ENCODE measurements at places on chromosomes 1 and 21.

DNA sequence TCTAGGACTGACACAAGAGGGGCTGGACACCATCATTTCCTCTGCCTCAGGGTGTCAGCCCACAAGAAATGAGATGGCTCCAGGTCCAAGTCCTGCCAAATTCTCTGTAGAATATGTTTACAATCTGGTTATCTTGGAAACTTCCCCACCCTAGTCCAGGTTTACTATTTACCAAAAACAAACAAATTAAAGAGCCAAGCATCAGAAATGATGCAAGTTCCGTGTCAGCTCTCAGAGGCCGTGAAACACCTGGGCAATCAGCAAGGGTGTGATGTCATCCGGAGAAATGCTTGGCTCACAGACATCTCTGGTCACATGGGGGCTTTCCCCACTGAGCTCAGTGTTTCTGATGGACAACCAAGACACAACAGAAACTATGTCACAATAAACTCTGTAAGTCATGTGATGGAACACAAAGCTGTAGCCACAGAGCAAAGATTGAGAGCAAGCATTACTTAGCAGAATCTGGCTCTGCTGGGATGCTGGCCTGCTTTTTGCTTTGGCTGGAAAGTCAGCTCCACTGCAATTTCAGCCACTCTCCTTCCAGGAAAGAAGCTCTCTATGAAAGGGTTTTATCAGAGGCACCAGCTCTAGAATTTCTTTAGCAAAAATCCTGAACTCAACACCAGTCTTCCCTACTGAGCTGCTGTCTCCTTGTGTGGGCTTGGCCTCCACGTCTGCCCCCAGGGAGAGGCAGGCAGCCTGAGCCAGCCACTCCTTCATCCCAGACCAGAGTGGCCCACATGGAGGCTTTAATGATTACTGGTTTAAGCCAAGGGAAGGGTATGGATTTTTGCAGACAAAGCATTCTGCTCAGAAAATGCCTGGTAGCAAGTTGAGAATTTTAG, 55.9 kb downstream of the NENF start:
- peak; percentile 74 for DNase-seq

DNA sequence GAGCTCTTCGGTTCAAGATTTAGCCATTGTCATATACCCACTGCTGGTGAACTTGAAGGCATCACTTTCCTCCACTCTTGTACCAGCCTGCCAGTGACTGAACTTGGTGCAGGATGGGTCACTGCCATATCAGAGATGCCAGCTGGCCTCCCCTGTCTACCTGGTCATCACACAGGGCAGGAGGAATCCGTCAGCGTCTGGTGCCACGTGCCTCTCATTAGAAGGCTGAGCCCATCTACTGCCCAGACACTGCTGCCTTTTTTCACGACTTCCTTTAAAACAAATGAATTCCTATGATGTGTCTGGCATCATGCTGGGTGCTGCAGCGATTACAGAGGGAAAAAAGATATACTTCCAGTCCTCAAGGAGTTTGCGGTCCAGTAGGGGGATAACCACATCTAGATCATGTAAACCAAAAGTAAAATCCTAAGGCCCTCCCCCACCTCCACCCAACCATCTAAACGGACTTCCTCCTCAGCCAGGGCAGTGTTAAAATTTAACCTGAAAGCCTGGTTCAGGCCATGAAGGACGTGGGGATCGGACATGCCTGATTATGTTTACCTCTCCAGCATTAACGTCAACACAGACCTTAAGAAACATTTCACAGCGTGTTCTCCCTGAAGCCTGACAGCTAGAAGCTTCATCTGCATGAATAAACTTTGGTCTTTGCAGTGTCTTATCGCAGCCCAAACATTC, 29.2 kb upstream of the PDE9A start:
- DNase-seq = no peak

DNA sequence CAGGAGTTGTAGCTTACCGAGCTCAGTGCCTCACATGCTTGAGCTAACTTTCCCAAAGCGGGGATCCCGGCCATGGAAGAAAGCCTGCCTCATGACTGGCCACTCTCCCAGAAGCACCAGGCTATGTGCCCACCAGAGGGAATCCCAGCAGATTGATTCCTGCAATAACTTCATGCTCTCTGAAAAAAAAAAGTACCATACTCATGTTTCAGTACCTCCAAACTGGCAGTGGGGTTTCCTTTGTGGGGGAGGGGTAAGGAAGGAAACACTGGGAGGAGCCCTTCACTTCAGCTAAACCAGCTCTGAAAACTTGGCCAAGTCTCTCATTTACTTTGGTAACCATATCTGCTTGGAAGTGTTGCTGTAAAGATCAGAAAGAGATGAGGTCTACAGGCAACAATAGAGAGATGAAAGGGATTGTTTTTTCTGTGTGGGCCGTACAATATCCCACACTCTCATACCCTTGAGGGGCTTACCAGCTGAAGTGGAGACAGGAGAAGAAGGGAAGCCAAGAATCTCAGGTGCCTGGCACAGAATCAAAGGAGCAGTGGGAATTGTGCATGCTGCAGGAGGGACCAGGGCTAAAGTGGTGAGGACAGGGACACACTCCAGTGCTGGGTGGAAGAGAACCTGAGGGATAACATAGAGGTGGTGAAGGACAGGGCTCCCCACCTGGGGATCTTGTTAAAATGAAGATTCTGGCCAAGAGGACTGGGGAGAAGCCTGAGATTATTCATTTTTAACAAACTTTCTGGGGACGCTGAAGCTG, 42.4 kb upstream of the TACSTD2 start:
- no peak for DNase-seq

GRCh38 chr1:29179641-29180184, 2.0 kb downstream of the SRSF4 start:
- no peak for DNase-seq

DNA sequence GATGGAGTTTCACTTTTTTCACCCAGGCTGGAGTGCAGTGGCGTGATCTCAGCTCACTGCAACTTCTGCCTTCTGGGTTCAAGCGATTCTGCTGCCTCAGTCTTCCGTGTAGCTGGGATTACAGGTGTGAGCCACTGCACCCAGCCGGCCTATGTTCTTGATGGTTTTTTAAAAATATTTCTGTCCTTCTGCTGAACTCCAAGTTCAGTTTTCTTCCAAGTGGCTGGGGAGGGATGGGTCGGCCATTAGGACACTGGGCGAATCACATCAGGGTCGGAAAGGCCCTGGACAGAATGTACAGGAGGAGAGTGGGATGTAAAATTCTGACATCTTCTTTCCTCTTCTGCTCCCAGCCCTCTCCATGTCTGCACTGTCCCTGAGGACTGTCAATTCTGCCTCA, 289.6 kb downstream of the PTPRU start:
- DNase-seq = no peak

DNA sequence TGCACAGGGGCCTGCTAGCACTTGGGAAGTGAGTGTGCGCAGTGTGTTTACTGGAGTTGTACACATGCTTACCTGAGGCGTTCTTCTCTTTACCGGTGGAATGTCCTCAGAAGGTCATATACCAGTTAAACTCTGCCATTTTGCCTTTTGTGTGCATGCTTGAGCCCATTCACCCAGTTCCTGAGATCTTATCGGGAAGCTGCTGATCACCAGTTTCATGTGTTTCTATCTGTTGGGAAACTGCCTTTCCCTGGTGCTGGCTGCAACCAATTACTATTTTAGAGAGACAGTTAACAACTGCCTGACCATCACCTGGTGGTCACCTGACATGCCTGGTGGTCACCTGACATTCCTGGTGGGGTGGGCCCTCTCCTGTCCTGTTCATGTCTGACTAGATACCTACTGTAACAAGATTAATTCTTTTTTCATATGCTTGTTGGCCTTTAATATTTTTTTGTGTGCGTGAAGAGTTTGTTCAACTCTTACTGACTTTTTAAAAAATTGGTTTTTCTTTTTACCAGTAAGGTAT, 137.0 kb downstream of the RASAL2 start:
- no peak for DNase-seq

DNA sequence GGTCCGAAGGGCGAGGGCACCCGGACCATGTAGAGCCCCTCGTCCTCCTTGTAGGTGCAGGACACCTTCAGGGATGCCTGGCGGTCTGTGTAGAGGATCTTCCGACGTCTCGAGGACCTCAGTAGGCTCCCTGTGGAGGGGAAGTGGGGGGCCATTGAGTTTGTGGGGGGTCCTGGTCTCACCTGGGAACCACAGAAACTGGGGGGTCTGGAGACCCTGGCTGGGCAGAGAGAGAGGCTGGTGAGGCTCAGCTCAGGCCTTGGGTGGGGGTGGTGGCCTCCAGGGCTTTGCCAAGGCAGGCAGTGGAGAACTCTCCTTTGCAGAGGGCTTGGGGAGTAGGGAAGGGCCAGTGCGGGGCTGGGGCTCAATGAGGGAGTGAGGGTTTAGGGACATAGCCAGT, 19.0 kb downstream of the MYOM3 start:
- DNase-seq = no peak

DNA sequence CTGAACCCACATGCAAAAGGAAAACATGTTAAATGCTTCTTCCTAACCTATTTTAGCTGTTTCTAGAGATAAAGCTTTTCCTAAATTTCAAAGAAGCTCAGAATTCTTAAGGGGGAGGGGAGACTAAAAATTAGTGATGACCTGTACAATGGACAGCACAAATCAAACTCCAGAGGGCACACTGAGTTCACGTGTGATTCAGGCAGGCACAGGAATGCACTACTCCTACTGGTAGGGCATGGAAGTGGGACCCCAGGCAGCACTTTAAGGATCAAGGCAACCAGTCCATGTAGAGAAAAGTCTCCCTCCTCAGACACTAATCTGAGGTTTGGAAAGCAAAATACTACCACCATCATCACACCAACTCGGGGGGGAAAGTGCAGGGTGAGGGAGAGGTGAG, 31.3 kb upstream of the CLCA4 start:
- no peak for DNase-seq

DNA sequence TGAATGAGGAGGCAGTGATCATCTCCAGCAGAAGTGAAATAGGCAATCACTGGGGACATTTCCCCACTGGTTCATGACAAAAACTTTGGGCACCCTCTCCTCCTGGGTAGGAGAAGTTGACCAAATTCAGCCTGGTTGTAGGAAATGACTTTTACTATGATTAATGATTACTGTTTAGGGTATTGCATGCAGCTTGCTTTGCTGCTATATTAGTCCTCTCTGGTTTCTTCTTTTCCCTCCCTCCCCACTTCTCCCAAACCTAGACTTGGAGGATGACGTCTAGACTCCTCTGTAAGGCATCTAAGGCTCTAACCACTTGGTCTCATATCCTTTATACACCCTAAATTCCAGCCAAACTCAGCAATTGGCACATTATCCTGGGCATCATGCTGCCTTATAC, 3.4 kb upstream of the RGS16 start:
- DNase-seq = no peak
